ENCODE measurements at places on chromosomes 1 and 21. TPM values are rescaled to one million over a fixed set of nuclear protein-coding genes. Genes with fewer than 3 reads are reported as not detected.

- no peak for DNase-seq
These were observed 35.9 kb downstream of the VTCN1 start for GRCh38 chr1:117174851-117175250.

- no peak for DNase-seq
These were observed 95.5 kb upstream of the MARK1 start for GRCh38 chr1:220432408-220432807.

GRCh38 chr21:21102896-21103295 is 104.7 kb downstream of the NCAM2 start:
- no peak for DNase-seq

DNA sequence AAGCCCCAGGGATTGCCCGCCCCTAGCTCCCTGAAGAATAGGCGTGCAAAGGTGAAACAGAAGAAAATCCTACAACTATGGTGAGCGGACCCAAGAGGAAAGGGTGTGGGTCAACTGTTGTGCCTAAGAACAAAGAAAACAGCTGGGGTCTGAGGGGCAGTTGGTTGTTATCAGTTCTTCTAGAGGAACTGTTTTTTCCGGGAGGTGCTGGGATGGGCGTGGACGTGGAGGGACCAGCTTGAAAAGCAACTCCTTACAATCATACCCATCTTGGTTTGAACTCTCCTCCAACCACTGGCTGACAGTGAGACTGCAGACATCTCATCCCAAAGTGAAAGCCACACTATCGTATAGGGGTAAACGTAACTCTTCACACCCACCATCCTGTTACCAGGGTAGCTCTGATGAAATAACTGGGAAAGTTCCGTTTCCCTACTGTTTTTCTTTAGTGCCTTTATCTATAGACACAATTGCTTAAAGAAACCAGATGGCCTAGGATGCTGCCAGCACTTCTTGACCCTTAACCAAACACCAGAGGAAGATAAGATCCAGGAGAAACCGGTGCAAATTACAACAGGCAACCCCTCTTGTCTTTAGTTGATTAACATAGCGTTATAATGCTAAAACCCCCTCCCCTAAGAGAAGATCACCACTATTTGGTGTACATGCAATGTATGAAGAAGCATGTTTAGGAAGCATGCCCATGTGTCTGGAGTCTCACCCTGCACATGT is 25.6 kb upstream of the FAM89A start:
- DNase-seq = no peak

DNA sequence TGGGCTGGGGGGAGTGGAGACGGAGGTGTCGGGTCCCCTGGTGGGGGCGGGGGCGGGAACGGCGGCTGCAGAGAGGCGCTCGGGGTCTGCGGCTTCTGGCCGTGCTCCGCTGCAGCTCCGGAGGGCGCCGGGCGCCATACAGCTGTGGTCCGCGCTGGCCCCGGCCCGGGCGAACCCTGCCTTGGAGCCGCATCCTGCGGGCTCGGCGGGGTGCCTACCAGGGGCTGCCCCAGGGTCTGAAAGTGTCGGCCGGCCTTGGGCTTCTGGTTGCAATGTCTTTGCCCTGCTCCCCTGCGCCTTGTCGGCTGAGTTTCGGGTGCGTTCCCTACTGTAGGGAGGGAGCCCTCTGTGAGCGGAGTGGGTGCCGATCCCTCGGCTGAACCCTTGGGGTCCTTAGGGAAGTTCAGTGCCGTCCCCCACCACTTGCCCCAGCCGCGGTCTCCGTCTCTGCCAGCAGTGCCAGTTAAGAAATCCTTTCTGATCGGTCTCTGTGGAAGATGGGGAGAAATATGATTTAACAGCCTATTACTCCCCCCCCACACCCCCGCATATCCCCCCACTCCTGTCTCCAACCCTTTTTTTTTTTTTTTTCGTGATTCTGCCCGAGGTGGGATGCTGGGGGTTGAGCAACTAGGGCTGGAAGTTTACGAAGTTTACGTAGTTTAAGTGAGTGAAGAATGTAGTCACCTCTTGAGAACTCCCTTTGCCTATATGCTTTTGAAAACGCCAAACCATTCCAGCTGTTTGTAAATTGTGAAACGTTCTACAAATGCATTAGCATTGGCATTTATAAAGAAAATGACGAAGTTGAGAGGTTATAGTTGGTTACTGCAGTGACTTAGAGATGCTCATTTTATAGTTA is 588 bp downstream of the NEXN start:
- peak; percentile 76 for DNase-seq

- DNase-seq = no peak
These were observed 388.1 kb upstream of the NR5A2 start for GRCh38 chr1:199639453-199639852.

GRCh38 chr1:21764615-21765423 is 18.1 kb downstream of the USP48 start:
- DNase-seq = peak; percentile 68

The SLC16A4 gene
- total RNA-seq = 12.0 TPM

All from left lung (tissue), 14 donors.